ENCODE measurements at places on chromosomes 5 and 9.

DNA sequence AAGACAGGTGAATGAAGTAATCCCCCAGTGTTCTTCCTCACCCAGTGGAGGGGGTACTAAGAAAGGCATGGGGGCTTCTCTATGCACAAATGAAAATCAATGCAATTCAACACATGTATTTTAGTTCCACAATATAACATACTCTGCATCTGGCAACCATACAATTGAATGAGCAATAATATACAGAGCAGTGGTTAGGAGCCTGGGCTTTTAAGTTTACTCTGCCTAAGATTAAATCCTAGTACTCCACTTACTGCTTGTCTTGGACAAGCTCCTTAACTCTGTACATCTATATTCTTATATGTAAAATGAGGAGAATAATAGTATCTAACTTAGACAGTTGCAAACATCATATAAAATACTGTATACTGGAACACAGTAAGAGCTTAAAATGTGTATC lies 195.4 kb upstream of the TRIM32 start:
- no peak for DNase-seq

- no peak for DNase-seq
Observed at GRCh38 chr9:16801871-16802466, 68.5 kb downstream of the BNC2 start.

DNA sequence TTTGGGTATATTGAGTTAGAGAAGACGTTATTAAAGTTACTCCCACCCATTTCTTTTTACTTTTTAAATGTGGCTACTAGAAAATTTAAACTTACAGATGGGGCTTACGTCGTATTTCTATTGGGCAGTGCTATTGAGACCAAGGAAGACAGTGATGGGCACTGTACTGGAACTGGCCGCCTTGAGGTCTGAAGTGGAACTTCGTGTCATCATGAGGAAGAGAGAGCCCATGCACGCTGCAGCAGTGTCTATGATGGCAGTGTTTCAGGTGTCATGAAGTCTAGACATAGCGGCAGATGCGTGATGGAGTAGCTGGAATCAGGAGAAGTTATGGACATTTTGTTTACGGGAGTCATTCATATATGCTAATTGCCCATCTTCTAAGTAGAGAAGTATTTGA lies 143.7 kb downstream of the LRRC70 start:
- DNase-seq: no peak

DNA sequence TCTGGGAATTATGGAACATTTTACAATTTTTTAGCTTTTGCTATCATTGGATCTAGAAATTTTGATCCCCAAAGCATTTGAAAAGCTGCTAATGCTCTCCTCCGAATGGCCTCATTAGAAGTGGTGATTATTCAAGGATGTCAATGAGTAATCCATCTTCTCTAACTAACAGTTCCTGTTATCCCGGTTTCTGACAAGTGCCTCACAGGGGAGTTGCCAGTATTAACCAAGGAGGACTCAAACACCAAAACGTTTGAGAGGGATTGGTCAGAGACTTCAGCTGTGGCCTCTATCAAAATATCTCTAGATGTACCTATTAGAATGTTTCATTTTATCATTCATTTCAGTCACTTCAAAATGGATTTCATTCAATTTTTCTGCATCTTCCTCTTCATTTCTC lies 208.3 kb upstream of the ITGA1 start:
- no peak for DNase-seq

DNA sequence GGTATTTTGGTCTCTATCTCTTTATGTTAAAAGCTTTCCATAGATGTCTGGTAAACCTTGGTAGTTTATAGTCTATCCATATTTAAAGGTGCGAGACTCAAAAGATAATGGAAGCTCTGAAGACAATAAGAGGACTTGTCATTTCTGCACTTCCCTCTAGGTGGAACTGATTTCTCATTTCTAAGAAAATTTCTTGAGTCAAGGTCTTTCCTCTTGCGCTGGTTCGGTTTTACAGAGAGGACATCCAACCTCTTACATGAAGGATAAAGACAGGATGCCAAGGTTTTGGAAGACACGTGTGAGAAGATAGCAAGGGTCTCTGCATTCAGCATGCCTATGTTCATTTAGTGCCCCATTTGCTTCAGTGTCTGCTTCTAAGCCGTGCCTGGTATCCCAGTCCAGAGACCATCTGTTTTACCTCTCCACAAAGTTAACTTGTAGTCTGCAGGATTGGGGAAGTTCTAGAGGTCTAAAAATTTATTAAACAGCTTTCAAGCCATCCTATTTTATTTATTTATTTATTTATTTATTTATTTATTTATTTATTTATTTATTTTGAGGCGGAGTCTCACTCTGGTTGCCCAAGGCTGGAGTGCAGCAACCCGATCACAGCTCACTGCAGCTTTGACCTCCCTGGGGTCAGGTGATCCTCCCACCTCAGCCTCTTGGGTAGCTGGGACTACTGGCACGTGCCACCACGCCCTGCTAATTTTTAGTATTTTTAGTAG lies 41.6 kb downstream of the KIAA1191 start:
- DNase-seq: no peak

GRCh38 chr9:70120834-70121510 lies 77.3 kb downstream of the MAMDC2 start:
- no peak for DNase-seq

DNA sequence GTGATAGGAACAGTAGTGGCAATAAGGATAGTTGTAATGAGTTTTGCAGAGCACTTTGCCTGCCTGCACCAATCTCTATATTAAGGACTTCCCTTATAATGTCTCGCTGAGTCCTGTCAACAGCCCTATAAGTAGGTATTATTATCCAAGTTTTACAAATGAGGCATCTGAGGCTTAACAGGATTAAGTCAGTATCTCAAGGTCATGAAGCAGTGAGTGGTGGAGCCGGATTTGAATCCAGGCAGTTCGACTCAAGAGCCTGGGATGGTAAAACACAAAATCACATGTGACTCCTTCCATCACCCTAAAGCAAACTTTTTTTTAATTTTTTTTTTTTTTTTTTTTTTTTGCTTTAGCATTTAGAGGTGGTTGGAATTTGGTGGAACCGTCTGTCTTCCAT lies 59.0 kb upstream of the RARS1 start:
- DNase-seq: no peak

GRCh38 chr5:132414634-132415378 lies 45.3 kb downstream of the SLC22A5 start:
- no peak for DNase-seq
